ENCODE measurements at places on chromosomes 6 and 20.

- DNase-seq = no peak
Observed at GRCh38 chr20:59630526-59630925, 26.2 kb downstream of the PHACTR3 start.

GRCh38 chr20:35870541-35871258 lies 83.6 kb downstream of the SCAND1 start:
- no peak for DNase-seq

DNA sequence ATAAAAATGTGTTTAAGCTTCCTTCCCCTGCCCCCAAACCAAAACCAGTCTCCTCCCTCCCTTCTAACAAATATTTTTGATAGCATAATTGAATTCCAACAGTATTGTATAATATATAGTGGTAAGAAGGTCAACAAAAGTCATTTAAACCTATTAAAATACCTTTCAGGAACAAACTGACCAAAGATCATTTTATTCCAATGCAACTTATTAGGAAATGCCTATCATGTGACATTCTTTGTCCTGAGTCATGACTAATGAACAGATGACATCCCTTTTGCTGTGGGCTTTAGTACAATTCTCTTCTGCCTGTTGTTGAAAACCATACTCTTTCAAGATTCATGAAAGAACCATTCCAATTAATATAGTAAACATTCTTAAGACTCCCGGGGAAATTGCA lies 51.5 kb upstream of the TRAF3IP2 start:
- DNase-seq = no peak

DNA sequence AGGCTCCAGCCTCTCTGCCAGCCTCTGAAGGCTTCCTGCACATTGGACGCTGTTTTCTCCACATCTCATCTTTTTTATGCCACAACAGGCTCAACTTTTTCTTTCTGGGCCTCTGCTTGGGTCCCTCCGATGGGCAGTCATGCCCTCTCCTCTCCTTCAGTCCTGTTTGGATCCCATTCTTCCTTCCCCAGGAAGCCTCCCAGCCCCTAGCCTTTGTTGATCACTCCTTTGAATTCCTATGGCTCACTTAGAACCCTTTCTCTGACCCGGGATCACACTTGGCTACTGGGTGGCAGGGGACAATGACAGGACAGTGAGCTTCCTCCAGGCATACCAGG lies 4.5 kb downstream of the SLA2 start:
- no peak for DNase-seq

DNA sequence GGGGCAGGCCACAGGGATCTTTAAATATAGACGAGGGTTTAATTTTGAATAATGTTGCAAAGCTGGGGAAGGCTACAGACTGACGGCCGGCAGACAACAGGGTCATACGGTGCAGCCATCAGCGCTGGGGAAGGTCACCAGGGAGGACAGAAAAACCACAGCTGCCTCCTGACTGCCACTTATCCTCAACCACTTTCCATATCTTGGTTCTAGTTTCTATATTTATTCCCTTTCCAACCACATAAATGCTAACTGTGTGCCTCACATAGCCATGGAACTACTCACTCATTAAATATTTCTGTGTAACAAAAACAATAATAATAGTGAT lies 85.7 kb upstream of the AGPAT4 start:
- no peak for DNase-seq

DNA sequence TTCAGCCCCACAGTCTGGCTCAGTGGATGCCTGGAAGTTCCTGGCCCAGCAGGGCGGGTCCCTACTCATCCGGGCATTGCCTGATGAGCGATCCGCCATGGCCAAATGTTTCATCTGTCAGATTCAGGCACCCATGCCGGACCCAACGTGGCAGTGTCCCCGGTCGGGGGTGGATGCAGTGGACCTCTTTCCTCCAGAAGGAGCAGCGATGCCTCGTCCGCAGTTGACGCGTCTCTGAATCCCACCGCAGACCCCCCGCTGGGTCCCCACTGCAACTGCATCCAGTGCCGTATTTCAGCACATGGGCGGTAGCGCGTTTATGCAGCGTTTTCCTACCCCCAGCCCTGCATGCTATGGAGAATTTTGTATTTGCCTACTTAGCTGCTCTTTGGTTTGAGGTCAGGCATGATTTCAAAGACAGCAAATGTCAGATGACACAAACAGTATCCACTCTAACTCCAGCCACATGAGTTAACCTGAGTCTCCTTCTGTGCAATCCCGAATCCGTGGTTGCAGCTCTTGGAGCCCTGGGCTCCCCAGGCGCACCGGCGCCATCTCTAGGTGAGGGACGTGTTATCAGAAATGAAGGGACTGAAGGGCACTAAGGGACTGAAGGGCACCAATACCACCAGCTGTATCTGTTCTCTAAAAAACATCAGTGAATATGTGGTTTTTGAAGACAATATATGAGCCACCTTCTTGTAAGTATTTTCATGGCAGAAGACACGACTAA lies 72.6 kb upstream of the THBS2 start:
- DNase-seq = peak; percentile 56

GRCh38 chr20:8571611-8572010 lies 439.5 kb downstream of the PLCB1 start:
- DNase-seq = no peak

DNA sequence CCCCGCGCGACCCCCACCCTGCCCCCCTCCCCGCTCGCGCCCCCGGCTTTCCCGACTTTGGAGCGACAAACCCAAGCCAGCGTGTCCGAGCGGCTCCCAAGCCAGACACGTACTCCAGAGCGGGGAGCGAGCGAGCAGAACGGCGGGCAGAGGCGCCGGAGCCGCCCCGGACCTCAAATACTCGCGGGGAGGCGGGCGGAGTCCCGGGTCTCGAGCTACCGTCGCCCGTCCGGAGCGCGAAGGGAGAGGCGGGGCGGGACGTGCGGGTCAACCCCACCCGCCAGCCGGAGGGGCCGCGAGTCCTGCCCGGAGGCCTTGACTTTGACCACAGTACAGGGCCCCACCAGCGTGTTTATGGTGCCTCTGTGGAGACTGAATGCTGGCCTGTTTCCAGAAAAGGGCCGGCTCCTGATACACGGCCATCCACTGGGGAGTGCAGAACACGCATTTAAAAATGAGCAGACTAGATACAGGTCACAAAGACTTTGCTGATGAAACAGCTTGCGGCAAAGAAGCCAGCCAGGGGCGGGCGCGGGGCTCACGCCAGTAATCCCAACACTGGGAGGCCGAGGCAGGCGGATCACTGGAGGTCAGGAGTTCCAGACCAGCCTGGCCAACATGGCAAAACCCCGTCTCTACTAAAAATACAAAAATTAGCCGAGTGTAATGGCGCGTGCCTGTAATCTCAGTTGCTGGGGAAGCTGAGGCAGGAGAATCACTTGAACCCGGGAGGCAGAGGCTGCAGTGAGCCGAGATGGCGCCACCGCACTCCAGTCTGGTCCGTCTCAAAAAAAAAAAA lies at the start of gene SERPINB6:
TSS of gene SERPINB6 (minus strand) at position 148 of the 799 bp plus-strand sequence. CDS start 12,235 bp downstream, outside the sequence.
- DNase-seq = peak; percentile 77

DNA sequence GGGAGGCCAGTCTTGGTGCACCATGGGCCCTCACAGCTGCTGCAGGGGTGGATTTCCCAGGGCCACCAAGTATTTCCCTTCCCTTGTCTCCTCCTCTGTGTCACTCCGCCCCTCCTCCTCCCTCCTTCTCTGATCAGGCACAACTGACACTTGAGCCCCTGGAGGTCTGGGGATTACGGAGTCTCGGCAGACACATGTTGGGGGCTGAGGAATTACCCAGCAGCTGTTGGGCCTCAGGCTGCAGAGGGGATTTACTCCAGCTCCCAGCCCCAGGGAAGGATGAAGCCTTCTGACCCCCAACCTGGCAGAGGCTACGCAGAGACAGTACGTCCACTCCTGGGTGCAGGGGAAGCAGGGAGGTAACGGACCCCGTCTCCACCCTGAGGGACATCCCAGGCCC lies 420.5 kb upstream of the SULF2 start:
- DNase-seq = no peak

DNA sequence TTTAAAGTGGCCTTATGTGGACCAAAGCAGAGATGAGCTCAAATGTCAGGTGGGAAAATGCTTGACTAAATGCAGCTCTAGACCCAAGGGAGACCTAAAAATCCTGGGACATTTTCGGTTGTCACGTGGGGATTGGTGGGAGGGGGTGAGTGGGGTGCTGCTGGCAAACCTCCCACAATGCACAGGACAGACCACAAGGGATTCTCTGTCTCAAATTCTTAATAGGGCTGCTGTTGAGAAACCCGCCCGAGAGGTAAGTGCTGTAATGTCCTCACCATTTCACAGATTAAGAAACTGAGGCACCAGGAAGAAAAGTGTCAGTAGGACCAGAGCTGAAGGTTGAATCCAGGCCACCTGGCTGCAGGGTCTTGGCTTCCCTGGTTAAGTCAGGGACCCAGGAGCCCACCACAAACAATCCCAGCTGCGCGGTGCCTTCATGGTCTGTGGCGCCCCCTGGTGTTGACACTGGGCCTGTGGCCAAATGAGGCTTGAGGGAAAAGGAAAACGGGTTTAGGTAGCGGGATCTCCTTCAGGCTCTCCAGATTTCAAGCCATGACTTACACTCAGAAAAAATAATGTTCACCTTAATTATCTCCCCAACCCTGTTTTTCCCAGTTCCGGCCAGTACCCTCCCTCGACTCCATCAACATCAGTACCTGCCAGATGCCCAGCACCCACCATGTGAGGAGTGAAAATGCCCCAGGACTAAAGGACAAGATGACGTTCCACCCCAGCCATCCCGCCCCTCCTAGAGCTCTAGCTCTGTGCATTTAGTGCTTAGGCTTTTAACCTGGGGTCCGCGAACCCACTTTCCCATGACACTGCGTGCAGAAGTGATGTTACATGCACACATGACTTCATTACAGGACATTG lies 7.2 kb downstream of the HLA-G start:
- peak; percentile 6 for DNase-seq

- DNase-seq = no peak
Observed at GRCh38 chr6:4603856-4604369, 172.3 kb upstream of the CDYL start.

DNA sequence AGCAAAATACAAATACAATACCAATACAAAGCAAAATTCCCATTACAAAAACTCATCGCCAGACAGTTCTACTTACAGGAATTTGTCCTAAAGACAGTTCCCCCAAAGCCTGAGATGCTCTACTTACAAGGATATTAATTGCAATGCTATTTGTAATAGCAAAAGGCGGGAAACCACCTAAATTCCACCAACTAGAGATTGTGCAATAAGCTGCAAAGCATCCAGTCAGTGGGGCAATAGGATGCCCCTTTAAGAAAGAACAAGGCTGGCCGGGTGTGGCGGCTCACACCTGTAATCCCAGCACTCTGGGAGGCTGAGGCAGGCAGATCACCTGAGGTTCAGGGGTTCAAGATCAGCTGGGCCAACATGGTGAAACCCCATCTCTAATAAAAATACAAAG lies 39.1 kb downstream of the FAM209B start:
- DNase-seq = no peak

GRCh38 chr6:137282254-137282653 lies 63.1 kb upstream of the IFNGR1 start:
- DNase-seq = peak; percentile 68

- no peak for DNase-seq
Observed at GRCh38 chr20:43895235-43895634, 19.4 kb upstream of the TOX2 start.

DNA sequence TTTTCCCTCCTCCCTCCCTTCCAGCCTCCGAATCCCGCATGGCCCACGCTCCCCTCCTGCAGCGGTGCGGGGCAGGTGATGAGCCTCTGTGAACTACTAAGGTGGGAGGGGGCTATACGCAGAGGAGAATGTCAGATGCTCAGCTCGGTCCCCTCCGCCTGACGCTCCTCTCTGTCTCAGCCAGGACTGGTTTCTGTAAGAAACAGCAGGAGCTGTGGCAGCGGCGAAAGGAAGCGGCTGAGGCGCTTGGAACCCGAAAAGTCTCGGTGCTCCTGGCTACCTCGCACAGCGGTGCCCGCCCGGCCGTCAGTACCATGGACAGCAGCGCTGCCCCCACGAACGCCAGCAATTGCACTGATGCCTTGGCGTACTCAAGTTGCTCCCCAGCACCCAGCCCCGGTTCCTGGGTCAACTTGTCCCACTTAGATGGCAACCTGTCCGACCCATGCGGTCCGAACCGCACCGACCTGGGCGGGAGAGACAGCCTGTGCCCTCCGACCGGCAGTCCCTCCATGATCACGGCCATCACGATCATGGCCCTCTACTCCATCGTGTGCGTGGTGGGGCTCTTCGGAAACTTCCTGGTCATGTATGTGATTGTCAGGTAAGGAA lies at the start of gene OPRM1:
TSS of gene OPRM1 (plus strand) at position 10 of the 612 bp plus-strand sequence. CDS start at position 315, 305 bp downstream.
- DNase-seq = peak; percentile 7

- DNase-seq = no peak
Observed at GRCh38 chr6:158131926-158132325, 36.1 kb downstream of the SERAC1 start.

DNA sequence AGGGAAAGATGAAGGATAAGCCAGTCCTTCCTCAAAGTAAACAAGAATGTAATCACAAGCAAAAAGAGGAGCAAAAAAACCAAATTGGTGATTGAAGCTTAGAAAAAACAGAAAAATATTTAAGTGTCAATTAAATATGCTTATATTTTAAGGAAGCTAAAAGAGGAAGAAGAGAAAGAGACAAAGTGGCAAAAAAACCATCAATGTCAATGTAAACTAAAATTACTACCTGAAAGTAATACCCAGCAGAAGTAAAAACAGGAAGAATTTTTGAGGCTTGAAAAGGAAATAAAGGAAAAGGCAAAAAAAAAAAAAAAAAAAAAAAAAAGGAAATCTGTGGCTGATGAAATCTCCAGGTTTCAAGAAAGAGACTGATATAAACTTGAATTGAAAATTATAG lies 36.2 kb upstream of the OGFRL1 start:
- no peak for DNase-seq

- DNase-seq = peak; percentile 17
Observed at GRCh38 chr6:114886670-114887436, 544.0 kb upstream of the HS3ST5 start.

GRCh38 chr20:38277285-38277684 lies 16.8 kb upstream of the KIAA1755 start:
- no peak for DNase-seq

DNA sequence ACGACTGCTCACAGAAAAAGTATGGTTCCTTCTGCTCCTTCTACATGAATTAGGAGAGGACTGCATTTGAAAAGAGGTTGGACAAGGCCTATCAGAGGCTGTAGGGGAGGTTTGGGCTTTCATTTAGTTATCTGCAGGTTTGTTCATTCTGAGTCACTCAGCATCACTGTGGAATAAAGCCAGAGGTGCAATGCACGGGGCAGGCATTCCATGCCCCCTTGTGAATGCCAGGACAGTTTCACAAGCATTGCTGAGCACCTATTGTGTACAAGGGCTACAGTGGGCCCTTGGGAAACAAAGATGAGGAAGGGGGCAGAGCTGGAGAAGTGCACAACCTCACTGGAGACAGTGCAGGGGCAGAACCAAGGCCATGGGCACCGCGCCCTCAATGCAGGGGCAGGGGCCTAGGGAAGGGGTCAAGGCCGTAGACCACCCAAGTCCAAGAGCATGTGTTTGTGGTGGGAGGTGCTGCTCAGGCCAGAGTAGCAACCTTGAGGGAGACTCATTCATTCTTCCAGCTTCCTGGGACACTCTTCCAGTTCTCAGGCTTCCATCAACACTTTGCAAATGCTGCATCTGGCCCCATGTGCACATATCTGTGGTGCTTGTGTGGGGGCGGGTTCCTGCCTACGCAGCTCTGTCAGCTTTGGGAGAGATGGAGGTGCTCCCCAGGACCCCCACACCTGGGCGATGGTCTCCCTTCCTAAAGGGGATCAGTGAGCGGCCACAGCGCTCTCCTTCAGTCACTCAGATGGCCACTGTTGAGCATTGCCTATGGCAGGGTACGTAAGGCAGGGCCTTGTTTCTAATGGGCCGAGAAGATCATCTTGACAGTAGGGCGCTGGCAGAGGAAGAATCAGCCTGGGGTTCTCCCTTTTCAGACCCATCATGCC lies 204.5 kb downstream of the SYNDIG1 start:
- DNase-seq = no peak
